ENCODE measurements at places on chromosomes 6 and 20. TPM values are rescaled to one million over a fixed set of nuclear protein-coding genes. Genes with fewer than 3 reads are reported as not detected.

Gene APMAP
- total RNA-seq = 74.8 TPM

Gene MYO6
- 14.8 TPM for total RNA-seq

Gene TTPAL
- 7.7 TPM for total RNA-seq

Gene ZBTB12
- total RNA-seq = 18.6 TPM

Gene POU3F2
- 0.22 TPM for total RNA-seq

Gene TRDN
- total RNA-seq = not detected

Gene CPXM1
- 4.5 TPM for total RNA-seq

Gene FAM50B
- 8.1 TPM for total RNA-seq

Gene COL12A1
- total RNA-seq = 197 TPM

Gene C6orf163
- total RNA-seq = 2.4 TPM

Gene WFDC12
- not detected for total RNA-seq

Gene NKX2-2
- total RNA-seq = 0.23 TPM

Gene LRRC1
- total RNA-seq = 7.8 TPM

Data from motor neuron (in vitro differentiated cells).